DND-41 (cell line): ENCODE measurements at places on chromosomes 16 and 17.

DNA sequence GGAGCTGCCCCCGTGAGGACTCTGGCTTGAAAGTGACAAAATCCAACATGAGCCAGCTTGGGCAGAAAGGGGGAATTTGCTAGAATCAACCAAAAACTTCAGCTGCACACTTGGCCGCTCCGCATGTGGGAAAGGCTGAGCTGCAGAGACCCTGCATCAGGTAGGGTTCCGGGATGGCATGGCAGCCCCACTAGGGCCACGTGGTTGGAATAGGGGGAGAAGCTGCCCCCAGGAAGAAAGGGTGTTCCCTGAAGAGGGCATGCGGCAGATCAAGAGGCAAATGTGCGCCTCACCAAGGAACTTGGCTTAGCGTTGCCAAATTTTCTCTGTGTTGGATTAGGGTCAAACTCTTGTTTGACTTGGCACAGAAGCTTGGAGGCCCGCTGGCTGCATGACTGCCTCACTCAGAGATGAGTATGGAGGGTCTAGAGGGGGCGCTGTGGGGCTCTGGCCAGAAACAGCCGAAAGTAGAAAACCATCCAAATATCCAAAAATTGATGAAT lies 29.2 kb upstream of the WFIKKN2 start:
- no peaks in the 10 kb centered on the region for H3K4me1 ChIP-seq
- H3K27me3 ChIP-seq = peaks cover 3% of the 10 kb centered on the region
- H3K4me3 ChIP-seq = no peak overlapping the region
- no peak for DNase-seq
- H3K27ac ChIP-seq = no peak overlapping the region
- H3K36me3 ChIP-seq = no peaks in the 10 kb centered on the region

- no peak overlapping the region for H3K27ac ChIP-seq
- peaks cover 5% of the 10 kb centered on the region; the same call in 1 of the 2 replicates for H3K36me3 ChIP-seq
- H3K27me3 ChIP-seq = peaks cover 6% of the 10 kb centered on the region
- no peak for DNase-seq
Measured at GRCh38 chr17:43018932-43019331, 3.3 kb downstream of the VAT1 start.

DNA sequence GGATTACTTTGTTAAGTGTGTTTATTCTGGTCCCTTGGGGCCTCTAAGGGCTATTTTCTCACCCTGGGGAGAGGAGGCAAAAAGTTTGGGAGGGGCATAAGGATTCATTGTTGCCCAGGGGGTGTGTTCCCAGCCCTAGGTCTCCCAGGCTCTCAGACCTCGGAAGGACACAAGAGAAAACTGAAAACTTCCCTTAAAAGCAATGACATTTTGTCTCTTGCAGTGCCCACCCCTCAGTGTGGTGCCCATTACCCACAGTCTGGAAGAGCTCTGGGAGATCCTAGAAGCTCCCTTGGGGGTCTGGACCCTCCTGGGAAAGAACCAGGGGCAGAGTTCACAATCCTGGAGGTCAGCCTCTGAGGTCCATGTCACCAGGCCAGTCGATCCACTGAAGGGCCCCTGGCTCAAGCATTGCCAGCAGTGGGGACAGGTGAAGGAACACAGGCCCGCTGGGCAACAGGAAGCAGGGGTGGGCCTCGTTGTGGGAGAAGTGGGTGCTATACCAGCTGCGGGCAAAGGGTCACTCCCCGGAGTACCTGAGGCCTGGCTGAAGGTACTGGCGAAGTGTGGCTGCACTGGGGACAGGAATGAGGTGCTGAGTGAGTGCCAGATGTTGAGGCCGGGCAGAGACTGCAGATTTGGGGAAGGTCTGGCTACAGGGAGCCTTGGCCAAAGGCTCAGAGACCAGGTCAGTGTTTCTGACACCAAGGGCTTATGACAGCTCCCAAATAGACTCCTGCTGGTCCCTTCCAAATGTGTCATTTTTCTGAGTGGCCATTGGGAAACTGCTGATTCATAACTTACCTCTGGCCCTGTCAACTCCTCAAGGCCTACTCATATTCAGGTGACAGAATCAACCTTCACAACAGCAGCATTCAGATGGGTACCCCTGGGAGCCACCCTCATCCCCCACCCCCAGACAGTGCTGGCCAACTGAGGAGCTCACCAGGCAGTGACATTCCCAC lies 4.6 kb upstream of the ZNF747 start:
- H3K36me3 ChIP-seq = peaks cover 18% of the 10 kb centered on the region; the same call in 1 of the 2 replicates
- H3K4me1 ChIP-seq = peaks cover 18% of the 10 kb centered on the region
- H3K4me3 ChIP-seq = no peak overlapping the region
- no peaks in the 10 kb centered on the region for H3K27me3 ChIP-seq
- H3K27ac ChIP-seq = no peak overlapping the region

- H3K4me3 ChIP-seq = no peak overlapping the region
- H3K4me1 ChIP-seq = no peaks in the 10 kb centered on the region
- peaks cover 94% of the 10 kb centered on the region for H3K36me3 ChIP-seq
- DNase-seq = no peak
Measured at GRCh38 chr16:56387396-56387795, 37.9 kb downstream of the AMFR start.

DNA sequence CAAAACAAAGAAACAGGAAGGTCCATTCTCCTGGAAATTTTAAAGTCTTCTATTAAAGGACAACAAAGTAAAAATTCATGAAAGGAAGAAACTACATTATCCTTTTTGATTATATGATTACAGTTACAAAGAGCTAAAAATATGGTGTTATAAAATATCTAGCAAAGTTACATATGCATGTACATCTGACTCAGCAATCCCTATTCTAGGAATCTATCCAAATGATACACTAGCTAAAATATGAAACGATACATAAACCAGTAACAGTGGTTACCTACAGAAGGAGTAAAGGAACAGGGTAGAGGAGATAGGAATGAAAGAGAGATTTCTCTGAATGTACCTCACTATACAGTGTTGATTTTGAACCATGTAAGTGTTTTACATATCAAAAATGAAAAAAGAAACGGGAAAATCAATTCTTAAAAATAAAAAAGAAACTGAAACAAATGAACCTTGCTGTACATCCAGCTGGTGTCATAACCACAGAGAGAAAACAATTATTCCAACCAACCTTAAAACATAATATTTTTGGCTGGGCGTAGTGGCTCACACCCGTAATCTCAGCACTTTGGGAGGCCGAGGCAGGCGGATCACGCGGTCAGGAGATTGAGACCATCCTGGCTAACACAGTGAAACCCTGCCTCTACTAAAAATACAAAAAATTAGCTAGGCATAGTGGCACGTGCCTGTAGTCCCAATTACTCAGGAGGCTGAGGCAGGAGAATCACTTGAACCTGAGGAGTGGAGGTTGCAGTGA lies 41.4 kb downstream of the HYDIN start:
- H3K4me3 ChIP-seq = no peak overlapping the region
- H3K27ac ChIP-seq = no peak overlapping the region
- peaks cover 7% of the 10 kb centered on the region for H3K27me3 ChIP-seq
- no peaks in the 10 kb centered on the region for H3K36me3 ChIP-seq

GRCh38 chr16:1225051-1225451 lies at the start of gene TPSG1:
TPSG1 (minus strand) TSS chr16:1225268; CDS start chr16:1225252, 16 bp downstream.
- no peaks in the 10 kb centered on the region for H3K36me3 ChIP-seq
- H3K27ac ChIP-seq = no peak within 1 kb of the TSS
- H3K27me3 ChIP-seq = no peaks in the 10 kb centered on the region
- no peaks in the 10 kb centered on the region for H3K4me1 ChIP-seq
- H3K4me3 ChIP-seq = no peak within 1 kb of the TSS
- no peak for DNase-seq

GRCh38 chr16:71344315-71344905 lies 14.1 kb upstream of the CALB2 start:
- no peak for DNase-seq
- H3K27ac ChIP-seq = no peak overlapping the region
- no peaks in the 10 kb centered on the region for H3K4me1 ChIP-seq
- no peaks in the 10 kb centered on the region for H3K36me3 ChIP-seq

DNA sequence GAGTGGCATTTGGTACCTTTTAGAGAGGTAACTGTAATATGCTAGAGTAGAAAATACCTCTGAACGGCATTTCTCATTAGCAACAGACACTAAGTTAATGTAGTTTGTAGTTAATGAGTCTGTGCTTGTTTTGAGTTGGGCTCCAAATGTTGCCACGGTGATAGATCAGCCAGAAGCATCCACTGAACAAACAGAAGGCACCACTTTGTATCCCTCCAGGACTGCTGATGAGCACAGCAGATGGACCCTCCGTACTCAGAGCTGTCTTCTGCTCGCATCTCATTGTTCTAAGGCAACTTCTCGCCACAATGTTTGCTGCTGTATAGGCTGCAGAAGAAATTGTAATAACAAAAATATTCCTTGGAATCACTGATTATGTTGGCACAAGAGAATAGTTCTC lies 56.1 kb downstream of the TNRC6C start:
- no peaks in the 10 kb centered on the region for H3K27me3 ChIP-seq
- no peak overlapping the region for H3K4me3 ChIP-seq
- peaks cover 57% of the 10 kb centered on the region for H3K36me3 ChIP-seq
- no peaks in the 10 kb centered on the region for H3K4me1 ChIP-seq
